AG04450 (cell line): ENCODE measurements at places on chromosomes 2 and 18.

- DNase-seq = no peak
These were observed 25.1 kb upstream of the CCL20 start for GRCh38 chr2:227788561-227789018.

GRCh38 chr2:44759823-44760222 is 181.7 kb upstream of the SIX3 start:
- DNase-seq = no peak

DNA sequence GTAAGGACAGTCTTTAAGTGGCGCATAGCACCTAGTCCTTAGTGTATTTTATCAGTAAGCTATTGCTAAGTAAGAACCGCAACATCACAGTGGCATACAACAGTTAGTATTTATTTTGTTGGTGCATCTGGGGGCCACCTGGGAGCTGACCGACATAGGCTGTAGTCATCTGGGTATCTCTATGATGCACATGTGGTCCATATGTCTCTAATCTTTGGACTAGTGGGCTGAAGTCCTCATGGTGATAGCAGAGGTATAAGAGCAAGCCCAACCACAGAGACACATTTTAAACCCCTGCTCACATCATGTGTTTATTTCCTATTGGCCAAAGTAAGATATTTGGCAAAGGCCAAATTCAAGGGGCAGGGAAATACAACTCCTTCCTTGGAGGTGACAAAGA is 2.9 kb downstream of the CAMKMT start:
- no peak for DNase-seq

GRCh38 chr18:8745355-8746014 is 40.1 kb downstream of the MTCL1 start:
- peak; percentile 58 for DNase-seq
